ENCODE measurements at places on chromosomes 5 and 9.

DNA sequence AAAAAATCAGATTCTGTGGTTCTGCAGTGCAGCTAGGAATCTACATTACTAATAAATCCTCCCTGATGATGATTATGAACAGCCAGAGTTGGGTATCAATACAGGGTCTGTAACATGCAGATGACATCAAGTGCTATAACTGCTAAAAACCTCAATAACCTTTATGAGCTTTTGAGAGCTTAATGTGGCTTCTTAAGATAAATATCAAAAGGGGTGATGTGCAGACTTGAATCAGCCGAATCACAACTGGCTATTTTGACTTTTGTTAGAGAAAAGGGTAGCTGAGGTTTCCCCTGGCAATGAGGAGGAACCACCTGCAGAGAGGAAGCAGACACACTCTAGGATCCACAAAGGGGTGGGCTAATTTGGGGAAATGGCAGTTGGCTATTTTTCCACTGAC is 30.2 kb downstream of the CAPSL start:
- no peak for DNase-seq

- DNase-seq, result peak; percentile 48
Measured at GRCh38 chr5:147208134-147208533, 26.7 kb upstream of the STK32A start.

- peak; percentile 58 for DNase-seq
Measured at GRCh38 chr5:10875201-10875768, 114.3 kb upstream of the DAP start.

- no peak for DNase-seq
Measured at GRCh38 chr5:110735556-110735955, 3.3 kb upstream of the SLC25A46 start.

DNA sequence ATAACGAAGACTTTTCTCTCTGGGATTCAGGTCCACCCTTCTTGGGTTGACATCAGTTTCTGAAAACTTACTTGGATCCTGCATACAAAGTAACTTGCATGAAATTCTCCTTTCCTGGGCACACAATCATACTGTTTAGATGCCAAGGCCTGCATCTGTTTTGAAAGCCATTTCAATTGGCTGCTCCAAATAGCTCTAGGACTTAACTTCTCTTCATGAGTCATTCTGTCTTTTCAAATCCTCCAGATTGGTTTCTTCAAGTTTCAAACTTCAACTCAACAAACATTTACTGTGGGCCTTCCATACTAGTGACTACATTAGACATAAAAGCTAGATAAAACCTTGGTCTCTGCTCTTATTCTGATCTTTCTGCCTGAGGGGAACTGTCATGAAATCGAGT is 54.8 kb upstream of the HMHB1 start:
- DNase-seq, result no peak

GRCh38 chr9:91757782-91758181 is 192.2 kb downstream of the ROR2 start:
- DNase-seq, result no peak

- no peak for DNase-seq
Measured at GRCh38 chr5:27048510-27048909, 10.1 kb upstream of the CDH9 start.

- DNase-seq, result no peak
Measured at GRCh38 chr5:95274011-95274410, 10.9 kb downstream of the MCTP1 start.

DNA sequence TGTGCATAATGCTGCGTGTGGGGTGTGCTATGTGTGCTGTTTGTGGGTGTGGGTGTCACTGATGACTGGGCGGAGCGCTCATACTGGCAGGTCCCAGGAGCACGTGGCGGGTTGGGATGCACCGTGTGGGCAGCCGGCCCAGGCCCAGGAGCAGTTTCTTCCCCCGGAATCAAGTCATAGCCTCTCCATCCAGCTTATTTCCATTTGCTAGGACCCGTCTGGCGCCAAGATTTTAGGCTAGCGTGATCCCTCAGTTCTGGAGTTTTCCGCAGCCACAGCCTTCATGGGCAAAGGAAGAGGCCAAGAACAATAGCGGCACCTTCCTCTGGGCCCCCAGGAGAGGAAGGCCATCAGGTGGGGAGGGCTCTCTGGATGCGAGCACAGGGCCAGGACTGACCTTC is 43.3 kb upstream of the NEURL1B start:
- no peak for DNase-seq

GRCh38 chr5:156991714-156992113 is 28.7 kb upstream of the TIMD4 start:
- DNase-seq, result peak; percentile 15

DNA sequence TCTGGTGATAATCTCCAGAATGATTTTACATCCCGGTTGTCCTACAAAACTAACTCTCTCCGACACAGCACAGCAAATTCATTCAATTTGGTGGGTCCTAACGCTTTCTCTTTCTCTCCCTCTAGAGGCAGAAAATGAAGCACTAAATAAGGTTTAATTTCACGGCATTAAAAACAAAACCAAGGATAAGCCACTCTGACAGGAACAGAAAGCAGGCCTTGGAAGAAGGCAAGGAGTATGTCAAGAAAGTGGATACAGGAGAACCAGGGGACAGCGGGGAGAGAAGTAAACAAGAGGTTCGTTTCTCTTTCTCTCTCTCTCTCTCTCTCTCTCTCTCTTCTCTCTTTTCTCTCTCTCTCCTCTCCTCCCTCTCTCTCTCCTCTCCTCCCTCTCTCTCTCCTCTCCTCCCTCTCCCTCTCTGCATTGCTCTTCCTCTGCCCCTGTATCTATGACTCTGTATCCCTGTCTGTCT is 49.8 kb downstream of the EBF1 start:
- DNase-seq, result no peak

DNA sequence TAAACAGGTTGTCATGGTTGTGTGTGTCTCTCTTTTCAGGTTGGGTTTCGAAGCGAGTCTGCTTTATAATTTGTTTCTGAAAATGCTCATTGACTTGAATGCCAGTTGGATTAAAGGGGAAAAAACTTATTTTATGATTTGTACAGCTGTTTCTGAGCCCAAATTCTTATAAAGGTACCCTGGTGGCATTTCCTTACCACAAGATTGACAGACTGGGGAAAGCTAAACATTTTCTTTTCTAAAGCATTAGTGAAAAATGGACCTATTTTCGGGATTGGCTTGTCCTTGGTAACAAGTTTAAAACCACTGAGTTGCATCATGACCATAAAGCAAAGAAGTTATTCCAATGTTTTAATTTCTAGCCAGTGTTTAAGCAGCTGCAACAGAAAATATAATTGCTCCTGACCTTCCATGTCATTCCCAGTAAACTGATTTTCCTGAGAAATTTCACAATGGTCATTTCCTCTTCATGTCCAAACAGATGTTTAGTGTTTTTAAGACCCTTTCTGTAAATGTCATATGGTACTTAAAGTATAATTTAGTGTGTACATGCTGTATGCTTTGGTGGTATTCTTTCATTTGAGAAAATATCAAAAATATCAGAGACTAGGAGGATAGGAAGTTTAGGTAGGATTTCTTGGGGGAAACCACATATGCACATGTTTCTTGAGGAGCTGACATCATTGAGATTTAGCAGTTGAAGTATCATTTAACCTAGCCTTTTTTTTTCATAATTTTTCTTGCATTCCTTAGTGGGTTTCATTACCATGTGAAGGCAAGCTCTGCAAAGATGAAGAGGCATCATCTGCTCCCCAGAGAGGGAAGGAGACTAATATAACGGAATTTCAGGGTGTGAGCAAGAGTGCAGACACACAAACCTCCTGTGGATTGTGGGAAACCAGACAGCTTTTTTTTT is 667.1 kb upstream of the RGMB start:
- no peak for DNase-seq

- peak; percentile 19 for DNase-seq
Measured at GRCh38 chr5:148687427-148687826, 33.1 kb upstream of the HTR4 start.

DNA sequence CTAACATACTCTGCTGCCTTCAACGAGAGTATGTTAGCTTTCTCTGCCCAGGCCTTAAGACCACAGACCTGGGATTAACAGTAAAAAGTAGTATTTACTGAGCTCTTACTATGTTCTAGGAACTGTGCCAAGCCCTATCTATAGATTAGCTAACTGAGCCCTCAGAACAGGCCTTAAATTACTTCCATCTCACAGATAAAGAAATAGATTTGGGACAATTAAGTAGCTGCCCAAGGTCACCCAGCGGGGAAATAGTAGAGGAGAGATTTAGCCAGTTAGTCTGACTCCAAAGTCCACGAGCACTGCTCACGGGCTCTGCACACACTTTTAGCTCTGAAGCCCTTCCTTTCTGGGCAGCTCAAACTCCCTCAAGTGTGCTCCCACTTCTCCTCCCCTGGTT is 64.5 kb upstream of the EQTN start:
- no peak for DNase-seq

GRCh38 chr5:95022967-95023695 is 261.8 kb downstream of the MCTP1 start:
- DNase-seq, result peak; percentile 10

- DNase-seq, result no peak
Measured at GRCh38 chr5:80101993-80102392, 66.8 kb downstream of the THBS4 start.

DNA sequence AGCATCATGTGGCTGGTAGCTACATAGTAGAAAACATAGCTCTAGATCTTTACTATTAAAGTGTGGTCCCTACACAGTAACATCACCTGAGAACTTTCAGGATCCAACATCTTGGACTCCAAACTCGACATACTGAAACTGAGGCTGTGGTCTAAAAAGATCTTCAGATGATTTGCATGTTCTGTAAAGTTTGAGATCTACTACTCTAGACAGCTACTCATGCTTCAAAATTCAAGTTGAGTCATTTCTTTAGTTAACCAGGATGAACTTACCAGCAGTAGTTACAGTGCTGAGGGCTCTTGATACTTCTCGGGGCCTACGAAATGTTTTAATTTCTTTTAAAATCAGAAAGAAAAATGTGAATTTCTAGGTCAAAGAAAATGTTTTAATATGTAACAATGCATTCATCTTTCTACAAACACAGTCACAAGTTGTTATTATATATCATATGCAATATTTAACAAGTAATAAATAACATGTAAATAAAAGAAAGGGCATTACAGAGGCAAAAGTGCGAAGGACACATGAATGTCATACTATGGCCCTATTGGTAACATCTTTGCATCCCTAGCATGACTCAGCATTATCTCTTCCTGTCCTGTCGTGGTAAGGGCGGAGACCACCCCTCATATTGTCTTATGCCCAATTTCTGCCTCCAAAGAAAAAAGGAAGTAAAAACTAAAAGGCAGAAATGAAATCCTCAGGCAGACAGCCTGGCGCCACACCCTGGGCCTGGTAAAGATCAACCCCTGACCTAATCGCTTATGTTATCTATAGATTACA is 563.9 kb upstream of the TLE4 start:
- no peak for DNase-seq
